T-helper 9 cell (primary cell): ENCODE measurements at places on chromosomes 13 and 19.

GRCh38 chr19:35056513-35057063 is 15.1 kb downstream of the HPN start:
- no peak for DNase-seq

DNA sequence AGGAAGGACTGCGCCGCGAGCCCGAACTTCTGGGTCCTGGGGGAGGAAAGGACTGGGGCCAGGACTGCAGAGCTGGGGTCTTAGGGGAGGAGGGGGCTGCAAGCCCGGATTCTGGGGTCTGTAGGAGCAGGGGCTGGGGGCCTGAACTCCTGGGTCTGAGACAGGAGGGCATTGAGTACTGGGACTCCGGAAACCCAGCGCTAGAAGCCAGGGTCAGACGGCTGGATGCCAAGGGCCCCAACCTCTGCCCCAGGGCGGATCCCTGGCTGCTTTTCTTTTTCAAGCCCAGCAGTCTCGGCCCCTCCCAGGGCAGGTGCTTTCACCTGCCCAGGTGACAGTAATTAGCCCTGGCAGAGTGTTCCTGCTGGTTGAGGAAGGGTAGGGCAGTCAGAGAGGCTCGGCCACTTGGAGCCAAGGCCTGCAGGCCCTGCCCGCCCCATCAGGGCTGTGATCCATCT is 2.3 kb downstream of the MYH14 start:
- DNase-seq: no peak

DNA sequence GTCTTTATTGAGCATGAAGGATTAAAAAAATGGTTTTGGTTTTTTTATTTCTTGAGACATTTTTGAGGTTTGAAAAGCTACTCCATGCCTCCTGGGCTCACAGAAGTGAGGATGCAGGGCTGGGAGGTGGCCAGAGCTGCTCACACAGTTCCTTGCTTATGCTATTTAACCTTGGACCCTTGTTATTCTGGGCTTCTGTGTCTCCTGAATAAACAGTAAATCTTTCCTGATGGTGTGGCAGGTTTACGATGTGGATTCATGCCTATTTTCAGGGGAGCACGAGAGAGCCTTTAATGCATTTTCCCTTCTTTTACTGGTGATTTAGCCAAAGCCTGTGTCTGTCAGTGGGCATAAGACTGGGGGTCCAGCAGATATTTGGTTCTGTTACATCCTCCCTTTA is 34.3 kb upstream of the PCDH8 start:
- DNase-seq: no peak

DNA sequence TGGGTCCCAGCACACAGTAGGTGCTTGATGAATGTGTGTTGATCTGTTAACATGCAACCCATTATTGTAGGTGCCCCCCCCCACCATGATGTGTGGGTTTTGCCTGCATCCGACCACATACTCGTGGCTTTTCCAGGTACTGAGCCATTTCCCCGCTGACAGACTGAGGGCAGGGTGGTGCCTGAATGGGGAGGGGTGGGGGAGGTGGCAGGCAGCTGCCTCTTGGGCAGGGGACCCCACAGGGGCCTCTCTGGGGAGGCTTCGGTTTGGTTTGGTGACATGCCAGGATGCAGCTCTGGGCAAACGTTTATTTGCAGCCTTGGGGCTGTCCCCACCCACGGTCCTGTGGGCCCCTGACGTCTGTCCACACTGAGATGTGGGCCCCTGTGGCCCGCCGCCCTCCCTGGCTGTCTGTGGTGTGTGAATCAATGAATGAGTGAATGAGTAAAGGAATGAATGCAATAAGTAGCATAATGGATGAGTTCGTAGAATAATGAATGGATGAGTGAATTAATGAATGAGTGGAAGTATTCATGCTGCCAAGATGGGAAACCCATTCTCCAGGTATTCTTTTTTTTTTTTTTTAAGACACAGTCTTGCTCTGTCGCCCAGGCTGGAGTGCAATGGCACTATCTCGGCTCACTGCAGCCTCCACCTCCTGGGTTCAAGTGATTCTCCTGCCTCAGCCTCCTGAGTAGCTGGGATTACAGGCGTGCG is 9.0 kb upstream of the JUND start:
- peak; percentile 74 for DNase-seq

GRCh38 chr13:93398167-93399035 is 171.8 kb downstream of the GPC6 start:
- no peak for DNase-seq

DNA sequence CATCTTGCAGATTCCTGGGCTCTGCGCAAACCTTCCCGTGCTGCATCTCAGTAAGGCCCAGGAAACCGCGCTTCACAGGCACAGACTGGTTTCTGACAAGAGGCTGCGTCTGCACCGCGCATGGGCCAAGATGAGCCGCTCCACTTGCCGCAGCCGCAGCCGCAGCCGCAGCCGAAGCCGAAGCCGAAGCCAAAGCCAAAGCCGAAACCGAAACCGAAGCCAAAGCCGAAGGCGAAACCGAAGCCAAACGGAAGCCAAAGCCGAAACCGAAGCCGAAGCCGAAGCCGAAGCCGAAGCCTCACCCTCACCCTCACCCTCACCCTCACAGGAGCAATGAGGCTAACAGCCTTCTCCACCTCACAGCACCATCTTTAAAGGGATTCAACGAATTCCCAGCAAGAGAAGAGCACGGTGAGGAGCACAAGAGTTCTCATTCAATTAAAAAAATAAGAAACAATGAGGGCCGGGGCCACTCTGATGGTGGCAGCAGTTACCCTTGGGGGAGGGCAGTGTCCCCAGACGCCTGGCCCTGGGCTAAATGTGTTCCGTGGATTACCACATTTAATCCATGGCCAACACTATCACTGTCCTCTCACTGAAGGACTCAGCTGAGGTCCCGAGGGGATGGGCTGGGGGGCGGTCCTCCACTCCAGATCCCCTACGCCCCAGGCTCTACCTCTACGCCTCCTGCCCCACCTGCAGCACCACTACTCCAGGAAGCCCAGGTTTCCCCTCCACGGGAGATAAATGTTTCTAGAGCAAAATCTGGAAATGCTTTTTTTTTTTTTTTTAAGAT is 29.1 kb downstream of the ZNF787 start:
- peak; percentile 12 for DNase-seq

GRCh38 chr13:95356916-95357315 is 55.7 kb upstream of the ABCC4 start:
- DNase-seq: no peak

GRCh38 chr19:37977992-37978391 is 71.0 kb downstream of the SIPA1L3 start:
- no peak for DNase-seq

DNA sequence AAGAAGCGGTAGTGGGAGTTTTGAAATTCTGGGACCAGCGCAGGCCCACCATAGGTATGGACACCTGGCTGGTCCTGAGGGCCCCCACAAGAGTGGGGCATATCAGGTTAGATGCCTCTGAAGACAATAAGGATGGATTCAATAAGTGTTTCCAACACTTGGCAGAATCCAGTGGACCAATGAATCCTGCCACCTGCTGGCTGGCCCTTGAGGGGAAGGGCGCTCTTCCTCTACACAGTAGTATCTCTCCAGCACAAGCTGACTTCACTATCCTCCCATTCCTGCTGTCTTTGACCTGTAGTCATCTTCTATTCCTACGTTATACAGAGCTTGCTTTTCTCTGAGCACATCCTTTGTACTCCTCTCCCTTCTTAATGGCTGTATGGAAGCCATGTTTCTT is 199.7 kb upstream of the TSHZ3 start:
- no peak for DNase-seq

DNA sequence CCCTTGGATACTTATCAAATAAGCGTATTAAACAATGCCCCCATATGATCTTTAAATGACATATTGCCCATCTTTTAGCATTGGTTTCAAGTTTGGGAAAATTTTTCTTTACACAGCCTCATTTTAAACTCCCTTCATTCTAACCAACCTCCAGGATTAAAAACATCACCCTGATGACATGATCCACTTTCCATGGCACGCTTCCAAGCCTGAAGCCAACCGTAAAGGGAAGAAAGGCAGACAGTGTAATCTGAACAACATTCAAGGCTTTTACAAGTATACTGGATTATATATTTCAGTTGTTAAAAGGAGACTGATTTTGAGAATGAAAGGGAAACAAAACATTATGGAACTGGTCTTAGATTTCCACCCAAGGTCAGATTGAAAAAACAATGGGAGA is 1721.9 kb downstream of the OLFM4 start:
- DNase-seq: no peak

DNA sequence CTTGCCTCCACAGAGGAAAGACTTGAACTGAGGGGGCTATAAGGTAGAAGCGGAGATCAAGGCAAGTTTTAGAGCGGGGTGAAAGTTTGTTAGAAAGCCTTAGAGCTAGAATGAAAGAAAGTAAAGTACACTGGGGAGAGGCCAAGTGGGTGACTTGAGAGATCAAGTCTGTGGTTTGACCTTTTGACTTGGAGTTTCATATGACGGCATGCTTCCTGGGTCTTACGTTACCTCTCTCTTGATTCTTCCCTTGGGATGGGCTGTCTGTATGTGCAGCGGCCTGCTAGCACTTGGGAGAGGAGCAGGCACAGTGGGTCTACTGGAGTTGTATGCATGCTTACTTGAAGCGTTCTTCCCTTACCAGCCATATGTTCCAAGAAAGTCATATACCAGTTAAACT is 1768.5 kb downstream of the PCDH9 start:
- no peak for DNase-seq

DNA sequence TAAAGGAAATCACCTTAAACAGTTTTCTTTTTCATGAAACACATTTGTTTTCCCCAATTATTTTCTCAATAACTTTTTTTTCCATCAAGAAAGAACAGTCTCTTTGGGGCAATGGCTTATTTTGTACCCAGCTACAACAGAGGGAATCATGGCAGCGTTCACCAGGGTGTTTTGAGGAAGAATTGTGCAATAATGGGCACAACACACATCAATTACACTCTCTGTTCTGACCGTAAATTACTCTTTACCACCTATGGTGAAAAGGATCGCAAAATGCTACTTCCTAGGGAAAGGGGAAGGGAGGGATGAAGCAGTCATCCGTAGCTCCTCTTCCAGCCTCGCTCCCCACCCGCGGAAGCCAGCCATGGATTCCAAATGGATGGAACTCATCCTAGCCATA is 38.6 kb downstream of the TMTC4 start:
- DNase-seq: no peak

- DNase-seq: no peak
Observed at GRCh38 chr13:97460853-97461252, 26.9 kb downstream of the RAP2A start.

GRCh38 chr19:35379992-35380391 is 9.1 kb downstream of the GPR42 start:
- no peak for DNase-seq

GRCh38 chr13:35630551-35631275 is 154.2 kb upstream of the MAB21L1 start:
- DNase-seq: no peak

GRCh38 chr19:51124729-51125128 is at the start of gene SIGLEC9:
SIGLEC9 (plus strand) TSS chr19:51124906; CDS start chr19:51124975, 69 bp downstream.
- DNase-seq: no peak

DNA sequence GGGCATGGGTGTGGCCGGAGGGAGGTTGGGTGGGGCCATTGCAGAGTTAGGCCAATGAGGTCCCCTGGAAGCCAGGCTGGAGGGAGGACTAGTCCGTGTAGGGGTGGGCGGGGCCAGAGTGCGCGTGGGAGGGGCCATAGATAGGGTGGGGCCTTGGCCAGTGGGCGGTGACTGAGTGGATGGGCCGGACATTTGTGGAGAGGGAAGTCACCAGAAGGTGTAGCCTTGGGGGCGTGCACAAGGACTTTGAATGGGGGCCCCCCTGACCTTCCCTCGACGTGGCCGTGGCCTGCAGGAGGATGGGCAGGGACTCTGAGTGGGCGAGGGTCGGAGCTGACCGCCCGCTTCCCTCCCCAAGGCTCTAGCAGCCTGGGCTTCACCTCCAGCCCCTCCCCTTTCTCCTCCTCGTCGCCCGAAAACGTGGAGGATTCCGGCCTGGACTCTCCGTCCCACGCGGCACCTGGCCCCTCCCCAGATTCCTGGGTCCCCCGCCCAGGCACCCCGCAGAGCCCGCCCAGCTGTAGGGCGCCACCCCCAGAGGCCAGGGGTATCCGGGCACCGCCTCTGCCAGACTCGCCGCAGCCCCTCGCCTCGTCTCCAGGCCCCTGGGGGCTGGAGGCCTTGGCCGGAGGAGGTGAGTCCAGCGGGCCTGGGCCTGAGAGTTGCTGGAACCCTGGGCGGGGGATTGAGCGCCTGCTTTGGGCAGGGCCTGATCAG is 16.5 kb upstream of the B3GNT3 start:
- no peak for DNase-seq

DNA sequence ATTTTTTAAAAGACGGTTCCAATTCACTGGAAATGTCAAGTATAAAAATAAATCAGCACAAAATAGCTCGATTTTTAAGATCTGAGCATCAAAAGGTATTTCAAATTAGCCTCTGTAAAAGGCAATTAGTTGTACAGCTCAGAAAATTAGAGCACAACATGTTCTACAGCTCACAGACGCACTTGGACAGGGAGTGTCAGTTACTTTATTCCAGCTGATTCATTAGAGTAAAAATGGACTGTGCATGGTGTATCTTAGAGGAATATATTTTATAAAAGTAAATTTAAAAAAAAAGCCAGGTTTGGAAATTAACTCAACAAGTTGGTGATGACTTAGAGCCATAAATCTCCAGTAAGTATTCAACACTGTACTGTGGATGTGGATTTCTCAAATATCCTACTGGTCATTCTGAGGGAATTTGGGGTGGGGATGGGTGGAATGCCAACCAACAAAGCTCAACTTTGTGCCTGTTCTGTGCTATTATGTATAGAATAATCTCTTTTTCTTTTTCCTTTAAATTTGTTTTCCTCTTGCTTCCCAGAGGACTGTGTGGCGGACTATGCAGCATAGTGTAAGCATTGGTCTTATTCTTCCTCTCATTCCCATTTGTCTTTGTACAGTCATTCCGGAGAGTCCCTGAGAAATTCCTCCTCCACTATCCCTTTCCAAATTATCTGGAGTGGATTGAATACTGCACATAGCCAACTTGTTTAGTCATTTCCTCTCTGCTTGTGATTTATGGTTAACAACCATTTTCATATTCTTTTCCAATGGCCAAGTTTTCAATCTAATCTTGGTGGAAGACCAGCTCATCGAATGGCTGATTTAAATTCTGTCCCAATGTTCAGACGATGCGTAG is 169.3 kb downstream of the DCT start:
- no peak for DNase-seq

DNA sequence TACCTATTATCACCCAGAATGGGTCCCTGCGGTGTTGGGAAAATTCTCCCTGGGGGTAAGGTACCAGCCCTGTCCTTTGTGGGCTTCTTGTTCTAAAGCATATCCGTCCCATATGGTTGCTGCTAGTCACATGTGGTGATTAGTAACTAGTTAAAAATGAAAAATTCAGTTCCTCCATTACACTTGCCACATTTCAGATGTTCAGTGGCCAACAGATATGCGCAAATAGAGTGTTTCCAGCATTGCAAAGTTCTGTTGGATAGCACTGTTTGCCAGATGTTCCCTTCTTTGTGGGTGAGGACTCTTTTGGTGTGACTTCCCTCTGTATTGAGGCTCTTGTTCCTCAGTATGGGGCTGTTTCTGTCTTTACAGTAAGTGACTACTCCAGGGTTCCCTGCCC is 3.8 kb downstream of the CNOT3 start:
- DNase-seq: no peak

DNA sequence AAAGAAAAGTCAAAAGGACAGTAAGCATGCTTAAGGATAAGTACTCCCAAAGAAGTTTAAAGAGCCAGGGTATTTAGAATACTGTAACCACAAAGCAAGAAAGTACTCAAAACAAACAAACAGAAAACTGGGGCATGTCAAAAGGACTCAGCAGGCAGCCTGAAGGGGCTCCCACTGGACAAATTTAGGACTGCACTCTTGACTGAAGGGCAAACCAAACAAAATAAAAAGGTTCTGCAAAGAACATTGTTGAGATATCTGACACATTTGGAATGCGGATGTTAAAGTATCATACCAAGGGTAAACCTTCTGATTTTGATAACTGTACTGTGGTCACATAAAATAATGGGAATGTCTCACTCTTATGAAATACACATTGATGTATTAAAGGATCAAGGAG is 157.4 kb downstream of the TNFSF13B start:
- no peak for DNase-seq
